DMS79 treated with DMSO at 0.1 percent for 48 hours (cell line): ENCODE measurements at places on chromosomes 7 and 10.

DNA sequence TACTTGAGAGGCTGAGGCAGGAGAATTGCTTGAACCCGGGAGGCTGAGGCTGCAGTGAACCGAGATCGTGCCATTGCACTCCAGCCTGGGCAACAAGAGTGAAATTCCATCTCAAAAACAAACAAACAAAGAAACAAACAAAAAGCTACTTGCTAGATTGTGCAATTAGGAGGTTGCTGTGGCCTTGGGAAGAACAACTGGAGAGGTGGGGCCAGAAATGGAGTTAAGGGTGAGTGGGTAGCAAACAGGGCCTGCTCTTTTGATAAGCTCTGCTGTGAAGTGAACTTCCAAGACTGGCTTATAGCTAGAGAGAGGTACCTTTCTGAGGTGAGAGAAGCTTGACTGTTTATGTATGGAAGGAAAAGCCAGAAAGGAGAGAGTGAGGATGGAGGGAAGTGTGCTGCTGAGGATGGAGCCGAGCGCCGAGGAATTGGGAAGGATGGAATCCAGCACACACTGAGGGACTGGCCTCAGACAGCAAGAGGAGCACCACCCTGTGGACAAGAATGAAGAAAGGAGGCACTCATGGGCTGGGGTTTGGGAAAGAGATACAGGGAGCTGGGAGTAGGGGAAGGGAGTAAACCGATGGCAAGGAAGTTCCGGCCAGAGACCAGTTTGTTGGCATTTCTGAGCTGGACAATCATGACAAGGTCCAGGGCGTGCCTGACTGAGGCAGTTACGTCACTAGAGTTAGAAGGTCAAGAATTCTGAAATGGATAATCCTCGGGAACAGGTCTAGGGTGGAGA is 7.0 kb upstream of the RPEL1 start:
- no peak for DNase-seq

DNA sequence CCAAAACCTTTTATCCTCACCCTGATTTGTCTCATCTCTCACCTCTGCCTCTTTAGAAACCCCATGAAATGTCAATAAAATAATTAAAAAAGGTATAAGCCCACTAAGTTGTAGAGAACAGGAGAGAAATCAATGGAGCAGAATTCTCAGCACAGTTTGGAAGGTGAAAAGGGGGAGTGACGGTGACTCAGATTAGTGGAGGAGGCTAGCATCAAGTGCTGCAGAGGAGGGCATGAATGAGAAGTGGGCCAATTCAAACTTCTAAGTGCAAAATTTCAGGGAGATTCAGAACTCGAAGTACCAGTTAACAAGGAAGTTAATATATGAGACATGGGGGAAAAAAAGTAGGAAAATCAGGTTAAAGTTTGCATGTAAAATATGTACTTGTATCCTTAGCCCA is 34.9 kb upstream of the ETV1 start:
- DNase-seq: no peak

GRCh38 chr7:126605553-126605952 is 647.2 kb downstream of the GRM8 start:
- no peak for DNase-seq

DNA sequence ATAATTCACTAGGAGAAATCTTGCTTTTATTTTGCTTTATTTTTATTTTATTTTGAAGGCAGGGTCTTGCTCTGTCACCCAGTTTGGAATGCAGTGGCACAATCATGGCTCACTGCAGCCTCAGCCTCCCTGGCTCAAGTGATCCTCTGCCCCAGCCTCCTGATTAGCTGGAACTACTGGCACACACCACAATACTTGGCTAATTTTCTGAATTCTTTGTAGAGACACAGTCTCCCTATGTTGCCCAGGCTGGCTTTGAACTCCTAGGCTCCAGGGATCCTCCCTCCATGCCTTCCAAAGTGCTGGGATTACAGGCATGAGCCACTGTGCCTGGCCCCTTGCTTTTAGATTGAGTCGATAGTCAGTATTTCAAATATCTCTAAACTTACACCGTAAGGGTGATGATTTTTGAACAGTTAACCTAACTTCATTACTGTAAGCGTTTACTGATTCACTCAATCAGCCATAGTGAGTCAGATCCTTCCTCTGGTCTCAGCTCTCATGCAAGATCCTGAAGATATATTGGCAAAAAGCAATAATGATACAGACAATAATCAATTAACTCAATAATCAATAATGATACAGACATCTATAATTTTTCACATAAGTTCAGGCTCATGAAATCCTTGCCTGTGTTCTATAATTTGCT is 239.5 kb downstream of the KIAA1217 start:
- no peak for DNase-seq

DNA sequence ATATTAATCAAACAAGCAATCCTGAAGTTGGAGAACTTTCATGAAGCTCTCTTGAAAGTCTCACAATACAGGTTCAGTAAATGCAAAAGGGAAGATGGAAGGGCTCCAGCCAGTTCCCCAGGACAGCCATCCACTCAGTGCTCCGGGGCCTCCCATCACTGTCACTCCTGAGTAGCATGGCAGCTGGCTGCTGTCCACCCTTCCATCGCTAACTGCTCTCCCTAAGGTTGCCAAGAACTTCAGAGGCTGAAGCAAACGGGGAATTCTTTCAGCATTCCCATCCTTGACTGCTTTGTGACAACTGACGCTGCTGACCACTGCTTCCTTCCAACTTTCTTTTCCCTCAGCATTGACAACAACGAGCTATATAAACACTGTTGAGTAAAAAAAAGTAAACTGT is 69.1 kb downstream of the VPS41 start:
- DNase-seq: no peak

- no peak for DNase-seq
Measured at GRCh38 chr7:73892003-73892999, 31.3 kb downstream of the TMEM270 start.

GRCh38 chr7:42197451-42197850 is 39.6 kb downstream of the GLI3 start:
- DNase-seq: no peak

- DNase-seq: no peak
Measured at GRCh38 chr7:66732439-66732838, 8.1 kb upstream of the RABGEF1 start.

DNA sequence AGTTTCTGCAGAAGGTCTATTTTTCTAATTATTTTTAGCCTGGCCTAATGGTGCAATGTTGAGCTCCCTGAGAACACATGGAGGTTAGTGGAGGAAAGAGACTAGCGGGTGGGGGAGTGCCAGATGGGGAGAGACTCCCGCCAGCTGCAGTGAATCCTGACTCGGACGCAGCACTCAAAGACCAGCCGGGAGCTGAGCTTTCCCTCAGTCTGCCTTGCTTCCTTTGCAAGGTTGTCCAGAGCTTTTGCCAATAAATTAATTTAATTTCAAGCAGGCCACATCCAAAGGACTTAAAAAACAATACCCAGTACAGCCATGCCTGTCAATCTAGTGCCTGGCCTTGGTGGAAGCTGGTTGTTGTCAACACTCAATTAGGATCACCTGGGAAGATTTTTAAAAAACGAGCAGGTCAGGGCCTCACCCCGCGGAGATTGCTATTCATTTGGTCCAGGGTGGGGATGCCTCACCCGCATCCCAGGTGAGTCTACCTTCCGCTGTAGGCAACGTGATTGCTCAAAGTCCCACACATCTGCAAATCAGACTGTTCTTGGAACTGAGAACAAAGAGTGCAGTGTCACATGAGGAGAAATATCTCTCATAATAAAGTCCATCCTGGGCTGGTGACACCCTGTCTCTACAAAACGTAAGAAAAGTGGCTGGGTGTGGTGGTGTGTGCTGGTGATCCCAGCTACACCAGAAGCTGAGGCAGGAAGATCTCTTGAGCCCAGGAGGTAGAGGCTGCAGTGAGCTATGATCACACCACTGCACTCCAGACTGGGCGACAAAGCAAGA is 4.0 kb downstream of the CLRN3 start:
- no peak for DNase-seq

DNA sequence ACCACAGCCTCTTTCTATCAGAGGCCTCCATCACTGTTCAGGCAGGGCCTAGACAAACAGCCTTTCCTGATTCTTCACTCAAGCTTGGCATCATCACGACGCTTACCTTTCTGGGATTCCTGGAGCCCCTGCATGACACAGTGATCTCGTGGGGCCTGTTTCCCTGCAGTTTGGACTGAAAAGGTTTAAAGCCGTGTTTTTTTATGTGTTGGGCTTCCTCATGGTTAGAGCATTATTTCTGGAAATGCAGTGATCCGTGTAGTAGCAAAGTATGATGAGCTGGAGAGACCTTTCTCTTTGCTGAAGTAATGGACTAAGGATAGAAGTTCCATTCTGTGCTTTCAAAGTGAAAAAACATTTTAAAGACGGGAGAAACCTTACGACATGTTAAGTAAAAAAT is 169.1 kb downstream of the BMPER start:
- DNase-seq: no peak

- no peak for DNase-seq
Measured at GRCh38 chr7:50227726-50228125, 76.8 kb upstream of the IKZF1 start.

DNA sequence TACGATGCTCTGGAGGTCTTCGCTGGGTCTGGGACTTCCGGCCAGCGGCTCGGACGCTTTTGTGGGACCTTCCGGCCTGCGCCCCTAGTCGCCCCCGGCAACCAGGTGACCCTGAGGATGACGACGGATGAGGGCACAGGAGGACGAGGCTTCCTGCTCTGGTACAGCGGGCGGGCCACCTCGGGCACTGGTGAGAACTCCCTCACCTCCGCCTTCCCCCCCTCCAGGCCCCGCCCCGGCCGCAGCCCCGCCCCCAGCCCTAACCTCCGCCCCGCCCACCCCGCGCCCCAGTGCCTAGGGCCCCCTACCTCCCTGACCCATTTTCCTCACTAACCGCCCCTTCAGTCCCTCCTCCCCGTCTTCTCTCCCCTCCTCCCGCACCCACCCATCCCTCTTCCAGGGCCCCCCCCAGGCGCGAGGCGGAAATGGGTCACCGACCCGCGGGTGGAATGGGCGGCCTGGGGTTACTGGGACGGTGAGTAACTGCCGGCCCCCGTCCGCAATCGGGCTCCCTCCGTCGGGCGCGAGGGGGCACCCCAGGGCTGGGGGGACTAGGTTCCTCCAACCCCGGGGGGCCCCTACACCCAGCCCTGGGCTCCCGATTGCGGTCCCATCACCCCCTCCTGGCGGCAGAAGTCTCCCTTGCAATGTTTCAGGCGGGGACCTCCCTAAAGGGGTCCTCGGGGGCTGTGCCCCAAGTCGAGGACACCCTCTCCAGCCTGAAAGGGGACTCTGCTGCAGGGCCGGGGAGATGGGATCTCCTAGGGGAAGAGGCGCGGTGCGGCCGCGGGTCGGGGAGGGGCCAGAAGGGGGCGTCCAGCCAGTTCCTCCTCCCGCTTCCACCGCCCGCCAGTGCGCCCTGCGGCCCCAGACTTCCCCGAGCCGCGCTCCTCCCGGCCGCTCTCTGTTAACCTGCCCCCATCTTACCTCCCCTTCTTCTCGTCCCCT is 2.1 kb downstream of the PCOLCE start:
- peak; percentile 44 for DNase-seq

DNA sequence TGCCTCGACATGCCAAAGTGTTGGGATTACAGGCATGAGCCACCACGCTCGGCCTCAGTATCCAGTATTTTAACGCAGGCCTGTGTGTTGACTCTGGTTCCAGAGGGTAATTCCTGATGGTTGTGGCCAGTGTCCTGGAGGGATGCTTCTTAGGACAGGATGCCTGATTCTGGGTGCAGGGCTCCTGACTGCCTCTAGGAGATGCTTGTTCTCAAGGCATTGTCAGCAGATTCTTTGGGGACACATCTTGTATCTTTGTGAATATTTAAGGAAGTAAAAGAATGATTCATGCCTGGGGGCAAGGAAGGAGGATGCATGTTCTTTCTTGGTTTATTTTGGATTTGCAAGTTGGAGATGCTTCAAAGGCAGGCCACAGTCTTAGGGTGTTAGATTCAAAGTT is 2.2 kb downstream of the ZDHHC4 start:
- no peak for DNase-seq

DNA sequence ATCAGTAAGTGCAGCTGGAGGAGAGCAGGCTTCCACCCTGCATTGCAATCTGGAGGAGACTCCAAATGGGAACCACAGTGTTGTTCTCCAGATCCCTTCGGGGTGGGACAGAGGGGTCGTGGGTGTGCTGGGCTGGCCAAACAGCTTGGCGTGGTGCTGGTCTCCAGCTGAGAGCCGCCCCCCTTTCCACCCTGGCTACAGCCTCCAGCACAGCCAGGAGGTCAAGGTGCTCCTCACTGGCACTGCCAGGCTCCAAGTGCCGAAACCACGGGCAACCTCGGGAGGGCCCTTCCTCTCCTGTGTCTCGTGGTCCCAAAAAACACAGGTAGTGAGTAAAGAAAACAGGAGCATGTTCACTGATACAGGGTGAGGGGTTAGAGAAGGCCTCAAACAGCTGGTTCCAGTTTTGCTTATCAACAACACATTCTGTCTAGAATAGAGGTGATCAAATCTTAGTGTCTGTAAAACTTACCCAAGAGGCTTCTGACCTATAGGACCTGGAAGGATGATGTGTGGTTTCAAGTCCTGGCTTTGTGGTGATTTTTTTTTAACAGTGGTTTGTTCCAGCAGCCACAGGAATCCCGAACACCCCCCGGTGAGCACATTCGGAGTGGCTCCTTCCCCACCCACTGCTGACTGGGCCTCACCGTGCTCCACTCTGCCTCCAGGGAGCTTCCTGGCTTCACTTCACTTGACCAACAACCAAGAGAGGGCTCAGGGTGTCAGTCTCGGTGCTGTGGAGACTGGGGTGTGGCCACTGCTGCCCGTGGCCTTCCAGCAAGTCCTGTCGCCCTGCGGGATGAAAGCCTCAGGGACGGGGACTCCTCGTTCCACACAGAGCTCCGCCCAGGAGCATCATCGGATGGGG is 31.2 kb upstream of the EN2 start:
- no peak for DNase-seq

DNA sequence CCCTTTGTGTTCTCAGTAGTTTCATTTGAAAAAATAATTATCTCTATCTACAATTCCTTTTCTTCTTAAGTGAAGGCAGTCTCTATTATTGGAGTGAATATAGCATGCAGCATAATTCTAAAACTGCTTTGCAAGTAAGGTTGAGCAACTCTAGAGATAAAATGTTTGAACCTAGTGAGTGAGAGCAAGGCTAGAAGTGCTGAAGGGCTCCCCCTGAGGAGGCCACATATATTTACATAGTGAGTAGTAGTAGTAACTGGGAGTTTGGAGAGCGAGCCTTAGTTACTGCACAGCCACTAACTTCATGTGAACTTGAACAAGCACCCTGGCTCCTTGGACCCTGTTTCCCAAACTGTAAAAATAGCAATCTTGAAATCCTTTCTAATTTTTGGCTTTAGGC is 141.5 kb upstream of the DKK1 start:
- DNase-seq: no peak

DNA sequence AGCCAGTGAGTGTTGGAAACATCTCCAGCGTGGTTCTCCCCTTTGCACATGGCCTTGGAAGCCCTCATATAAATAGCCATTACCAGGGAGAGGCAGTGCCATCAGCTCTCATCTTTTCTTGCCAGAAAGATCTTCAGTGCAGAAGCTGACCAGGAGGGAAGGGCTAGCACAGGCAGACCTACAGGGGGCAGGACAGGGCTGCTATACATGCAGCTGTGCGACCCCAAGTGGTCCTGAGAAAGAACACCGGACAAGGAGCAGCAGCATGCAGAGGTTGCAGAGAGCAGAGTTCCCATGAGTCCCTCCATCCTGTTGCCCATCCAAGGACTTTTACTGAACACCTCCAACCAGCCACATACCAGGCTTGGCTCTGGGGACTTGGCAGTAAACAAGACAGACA is 17.1 kb downstream of the GRID1 start:
- DNase-seq: no peak
